ENCODE measurements at places on chromosomes 4 and X. TPM values are rescaled to one million over a fixed set of nuclear protein-coding genes. Genes with fewer than 3 reads are reported as not detected.

Gene L1CAM
- total RNA-seq: 1.1 TPM

Gene MAGEH1
- total RNA-seq: 10.6 TPM

Gene GYPA
- total RNA-seq: not detected

Gene AFM
- not detected for total RNA-seq

Gene CABS1
- total RNA-seq: not detected

Gene EPHA5
- total RNA-seq: not detected

Gene SRPK3
- total RNA-seq: 43.7 TPM

Gene NHSL2
- total RNA-seq: 3.7 TPM

Gene MXRA5
- total RNA-seq: 2.1 TPM

Gene PIM2
- 1.8 TPM for total RNA-seq

Gene BCLAF3
- total RNA-seq: 6.9 TPM

Gene MSANTD1
- total RNA-seq: 0.53 TPM

Gene JAKMIP1
- total RNA-seq: not detected

Gene PGAM4
- not detected for total RNA-seq

Gene CFP
- 1.8 TPM for total RNA-seq

Gene DCAF4L1
- total RNA-seq: 0.23 TPM

Gene C1QTNF7
- total RNA-seq: 0.77 TPM

Gene PFKFB1
- 21.6 TPM for total RNA-seq

Gene ETDA
- not detected for total RNA-seq

Gene SHOX
- total RNA-seq: not detected

Gene FATE1
- total RNA-seq: not detected

Gene RNF128
- total RNA-seq: 4.3 TPM

Gene RAI2
- 3.2 TPM for total RNA-seq

Gene PDCL2
- total RNA-seq: not detected

Gene HTRA3
- 9.6 TPM for total RNA-seq

Gene CDX4
- not detected for total RNA-seq

Gene LINC00632
- 38.4 TPM for total RNA-seq

Gene FGFBP2
- 0.37 TPM for total RNA-seq

Gene PNMA6F
- total RNA-seq: not detected

Gene OPHN1
- total RNA-seq: 3.6 TPM

Gene DUX4
- not detected for total RNA-seq

Gene DGAT2L6
- not detected for total RNA-seq

Gene ATP1B4
- total RNA-seq: 41.5 TPM

Gene RRH
- 0.15 TPM for total RNA-seq

Gene CTSO
- total RNA-seq: 4.2 TPM

Gene IL21
- total RNA-seq: not detected

Gene SATL1
- not detected for total RNA-seq

Gene CSN1S1
- not detected for total RNA-seq

Gene PABPC1L2A
- not detected for total RNA-seq

Gene FRMD7
- total RNA-seq: 0.13 TPM

Gene S100G
- not detected for total RNA-seq

Gene ADH6
- total RNA-seq: not detected

Gene CENPVL3
- not detected for total RNA-seq

Gene SYN1
- 3.3 TPM for total RNA-seq

Gene PRR32
- not detected for total RNA-seq

Gene CLDN34
- not detected for total RNA-seq

Gene IQCM
- not detected for total RNA-seq

Gene DCAF12L2
- 0.10 TPM for total RNA-seq

Gene IDUA
- 6.0 TPM for total RNA-seq

Gene SH3D19
- total RNA-seq: 26.9 TPM

Gene STBD1
- total RNA-seq: 44.9 TPM

Gene ALB
- total RNA-seq: 5.9 TPM

Gene DRD5
- total RNA-seq: not detected

Gene MED14
- 63.2 TPM for total RNA-seq

Gene KLF8
- 2.7 TPM for total RNA-seq

Gene ASB12
- 26.9 TPM for total RNA-seq

Gene TEX13C
- not detected for total RNA-seq

Gene TMEM255A
- total RNA-seq: 2.0 TPM

Gene CSAG3
- not detected for total RNA-seq

Gene HTN1
- not detected for total RNA-seq

All from psoas muscle (tissue), 8 donors.